NCI-H1694 treated with DMSO at 0.1 percent for 48 hours (cell line): ENCODE measurements at places on chromosomes 5 and 9.

DNA sequence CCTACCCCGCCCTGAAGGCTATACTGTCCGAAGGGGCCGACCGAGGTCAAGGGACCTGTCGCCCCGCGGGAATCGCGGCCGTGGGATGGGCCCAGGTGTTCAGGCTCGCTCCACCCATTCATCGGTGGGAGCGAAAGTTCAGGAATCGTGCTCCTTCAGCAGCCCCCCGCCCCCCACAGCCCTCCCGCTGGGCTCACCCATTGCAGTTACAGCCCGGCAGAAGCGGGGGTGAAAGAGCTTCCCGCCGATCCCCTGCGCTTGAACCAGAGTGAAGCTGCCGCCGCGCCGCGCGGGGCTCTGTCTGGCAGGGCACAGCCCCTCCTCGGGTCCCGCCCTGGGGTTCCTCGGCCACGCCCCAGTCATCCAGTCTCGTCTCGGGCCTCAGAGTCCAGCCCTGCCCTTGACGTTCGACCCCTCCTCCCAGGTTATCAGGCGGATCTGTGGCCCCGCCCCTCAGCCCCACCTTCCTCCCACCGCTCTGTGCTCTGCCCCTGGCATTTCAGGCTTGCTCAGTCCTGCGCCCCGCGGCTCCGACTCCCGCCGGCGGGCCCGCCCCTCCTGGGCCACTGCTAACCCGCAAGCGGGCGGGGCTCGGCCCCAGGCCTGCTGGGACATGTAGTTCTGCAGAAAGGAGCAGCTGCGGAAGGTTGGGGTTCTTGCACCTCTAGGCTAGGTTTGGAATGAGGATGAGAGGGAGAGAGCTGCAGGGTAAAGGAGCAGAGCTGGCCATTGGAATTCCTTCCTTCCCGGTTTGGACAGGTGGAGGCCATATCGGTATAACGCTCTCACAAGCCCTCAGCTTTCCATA lies at the start of gene MYORG:
Gene MYORG, minus strand, starts transcription at position 303 of the 808 bp plus-strand sequence. CDS start 3,955 bp downstream, outside the sequence.
- DNase-seq = peak; percentile 94

- DNase-seq = no peak
Measured at GRCh38 chr9:112198646-112199045, 23.5 kb upstream of the SUSD1 start.

DNA sequence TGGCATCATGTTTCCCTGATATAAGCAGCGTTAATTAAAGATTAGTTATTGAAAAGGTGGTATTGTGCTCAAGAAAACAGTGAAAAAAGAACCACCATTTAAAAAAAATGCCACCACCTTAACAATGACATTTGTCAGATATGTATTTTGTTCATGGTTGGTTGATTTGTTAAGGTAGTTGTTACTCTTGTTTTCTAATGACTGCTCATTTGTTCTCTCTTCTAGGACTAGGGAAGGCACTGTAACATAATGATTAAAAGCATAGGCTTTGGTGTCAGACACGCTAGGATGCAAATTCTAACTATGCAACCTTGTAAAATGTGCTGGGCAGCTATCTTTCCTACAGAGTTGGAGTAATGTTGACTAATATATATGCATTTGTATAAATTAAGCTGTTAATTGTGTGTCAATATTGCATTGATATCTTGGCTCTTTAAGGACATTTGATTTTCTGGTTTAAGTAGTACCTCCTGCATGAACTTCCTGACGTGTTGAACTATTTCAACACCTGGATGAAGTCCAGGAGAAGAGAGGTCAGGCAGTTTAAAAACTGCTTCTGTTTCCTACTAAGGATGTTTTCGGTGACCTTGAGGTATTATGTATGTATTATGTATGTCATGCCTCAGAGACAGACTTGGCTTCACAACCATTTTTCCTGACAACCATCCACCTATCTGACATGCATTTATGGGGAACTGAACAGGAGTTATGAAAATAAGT lies 77.8 kb downstream of the MUSK start:
- DNase-seq = no peak

- no peak for DNase-seq
Measured at GRCh38 chr5:33824516-33825195, 67.1 kb downstream of the ADAMTS12 start.

- no peak for DNase-seq
Measured at GRCh38 chr5:71743155-71743554, 24.1 kb downstream of the CARTPT start.
